ENCODE measurements at places on chromosomes 11 and 22. TPM values are rescaled to one million over a fixed set of nuclear protein-coding genes. Genes with fewer than 3 reads are reported as not detected.

OR8G1 gene
- not detected for total RNA-seq

VPREB1 gene
- total RNA-seq, result not detected

MS4A15 gene
- 0.13 TPM for total RNA-seq

NFAM1 gene
- 0.27 TPM for total RNA-seq

MAPK8IP1 gene
- 12.7 TPM for total RNA-seq

ARHGAP42 gene
- total RNA-seq, result 19.4 TPM

HEPN1 gene
- total RNA-seq, result not detected

HMGXB4 gene
- 38.2 TPM for total RNA-seq

DCDC1 gene
- total RNA-seq, result 1.2 TPM

TNNT3 gene
- total RNA-seq, result 19.0 TPM

- H3K27ac ChIP-seq, result no peak overlapping the region
- H3K4me1 ChIP-seq, result no peaks in the 10 kb centered on the region
Measured at GRCh38 chr11:14107050-14107430, 144.5 kb downstream of the SPON1 start.

GRCh38 chr11:12999597-12999996, 9.5 kb upstream of the RASSF10 start:
- no peak for DNase-seq
- no peaks in the 10 kb centered on the region for H3K36me3 ChIP-seq
- no peak overlapping the region for H3K27ac ChIP-seq
- H3K4me3 ChIP-seq, result no peak overlapping the region
- H3K4me1 ChIP-seq, result no peaks in the 10 kb centered on the region
- peaks cover 44% of the 10 kb centered on the region for H3K27me3 ChIP-seq

DNA sequence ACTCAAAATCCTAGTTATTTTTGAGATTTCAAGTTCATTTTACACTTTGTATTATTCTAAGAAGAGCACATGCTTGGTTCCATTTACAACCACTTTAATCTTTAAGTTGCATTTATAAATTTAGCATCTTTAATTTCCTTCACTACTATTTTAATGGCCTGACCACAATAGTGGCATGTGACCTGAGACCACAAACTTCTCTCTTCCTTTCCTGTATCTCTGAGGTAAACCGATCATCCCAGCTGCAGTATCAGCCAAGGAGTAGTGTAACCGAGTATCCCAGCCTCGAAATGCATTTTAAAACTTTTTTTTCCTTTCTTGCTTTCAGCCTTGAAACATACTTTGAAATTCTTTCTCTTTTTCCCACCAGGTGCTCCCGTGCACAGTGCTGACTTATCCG, 28.7 kb upstream of the CBX6 start:
- H3K4me3 ChIP-seq, result no peak overlapping the region
- peaks cover 7% of the 10 kb centered on the region for H3K4me1 ChIP-seq
- DNase-seq, result no peak
- H3K27me3 ChIP-seq, result peaks cover under 1% of the 10 kb centered on the region
- peak overlapping the region; percentile 65 for H3K27ac ChIP-seq

DNA sequence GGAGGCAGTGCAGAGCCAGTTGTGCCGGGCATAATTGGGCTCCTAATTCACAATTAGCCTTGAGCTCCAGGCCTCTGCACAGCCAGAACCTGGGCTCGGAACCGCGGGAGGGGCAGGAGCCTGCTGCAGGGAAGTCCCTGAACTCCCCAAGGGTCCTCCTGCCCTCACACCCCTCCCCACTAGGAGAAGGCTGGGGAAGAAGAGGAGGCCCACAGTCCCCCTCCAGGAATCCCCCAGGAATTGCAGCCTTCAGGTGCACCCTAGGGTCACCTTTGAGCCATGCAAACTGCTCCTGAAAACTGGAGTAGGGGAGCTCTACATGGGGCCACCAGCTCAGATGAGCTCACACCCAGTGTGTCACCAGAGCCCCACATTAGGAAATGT, 93.8 kb upstream of the LMO1 start:
- no peaks in the 10 kb centered on the region for H3K36me3 ChIP-seq
- H3K4me3 ChIP-seq, result no peak overlapping the region
- H3K4me1 ChIP-seq, result peaks cover 28% of the 10 kb centered on the region

DNA sequence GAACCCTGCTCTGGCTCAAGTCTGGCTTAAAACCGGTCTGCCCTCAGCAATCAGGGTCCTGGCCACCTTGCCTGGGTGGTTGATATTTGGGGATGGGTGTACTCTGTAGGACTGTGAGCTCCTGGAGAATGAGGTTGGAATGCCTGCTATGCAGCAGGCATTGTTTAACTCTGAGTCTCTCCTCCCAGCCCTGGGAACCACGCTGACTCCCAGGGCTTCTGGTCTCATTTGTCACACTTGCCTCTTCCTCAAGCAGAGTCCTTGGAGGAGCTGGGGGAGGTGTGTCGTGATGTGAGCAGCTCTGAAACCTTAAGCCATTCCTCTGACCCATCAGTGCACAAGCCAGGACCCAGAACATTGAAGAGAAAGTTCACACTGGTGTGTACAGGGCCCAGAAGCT, 340.1 kb downstream of the MN1 start:
- H3K36me3 ChIP-seq, result no peaks in the 10 kb centered on the region
- peaks cover 4% of the 10 kb centered on the region for H3K27me3 ChIP-seq
- peaks cover 29% of the 10 kb centered on the region for H3K4me1 ChIP-seq
- peak overlapping the region; percentile 88 for H3K27ac ChIP-seq
- H3K4me3 ChIP-seq, result no peak overlapping the region
- DNase-seq, result peak; percentile 52

DNA sequence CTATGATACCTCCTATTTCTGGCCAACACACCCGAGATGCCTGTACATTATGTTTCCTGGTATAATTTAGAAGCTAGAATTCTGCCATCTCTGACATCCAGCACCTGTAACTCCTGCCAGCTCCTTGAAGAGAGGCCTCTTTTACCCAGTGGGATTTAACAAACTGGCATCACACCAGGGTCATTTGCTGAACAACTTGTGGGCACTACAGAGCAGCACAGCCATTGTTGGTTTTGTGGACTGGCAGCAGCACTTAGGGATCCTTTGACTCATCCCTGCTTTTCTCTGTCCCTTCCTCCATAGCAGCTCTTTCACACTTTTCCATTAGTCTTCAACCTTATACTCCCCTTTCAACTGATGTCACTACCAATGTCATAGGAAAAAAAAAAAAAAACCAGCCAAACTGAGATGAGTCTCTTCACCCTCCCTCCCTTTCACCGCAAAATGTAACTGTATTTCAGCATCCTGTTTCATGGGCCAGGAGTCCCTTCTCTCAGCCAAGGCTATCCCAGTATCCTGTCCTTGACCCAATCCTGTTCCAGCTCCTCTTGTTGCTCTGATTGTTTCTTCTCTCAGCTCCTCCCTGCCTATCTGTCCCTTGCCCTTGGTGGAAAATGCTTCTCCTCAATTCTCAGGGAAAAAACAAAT, 68.7 kb downstream of the PPFIBP2 start:
- peaks cover 44% of the 10 kb centered on the region for H3K4me1 ChIP-seq
- peaks cover 2% of the 10 kb centered on the region for H3K36me3 ChIP-seq
- DNase-seq, result no peak
- no peaks in the 10 kb centered on the region for H3K27me3 ChIP-seq

GRCh38 chr22:40597526-40598430, 38.7 kb downstream of the MRTFA start:
- H3K27me3 ChIP-seq, result no peaks in the 10 kb centered on the region
- DNase-seq, result no peak
- peak overlapping the region; percentile 98 for H3K27ac ChIP-seq
- H3K4me3 ChIP-seq, result peak overlapping the region; percentile 16

- peak overlapping the region; percentile 42 for H3K4me3 ChIP-seq
- H3K27me3 ChIP-seq, result peaks cover 79% of the 10 kb centered on the region
- H3K27ac ChIP-seq, result no peak overlapping the region
- H3K4me1 ChIP-seq, result peaks cover 17% of the 10 kb centered on the region
- no peak for DNase-seq
Measured at GRCh38 chr11:11622772-11623171, 967 bp upstream of the GALNT18 start.

DNA sequence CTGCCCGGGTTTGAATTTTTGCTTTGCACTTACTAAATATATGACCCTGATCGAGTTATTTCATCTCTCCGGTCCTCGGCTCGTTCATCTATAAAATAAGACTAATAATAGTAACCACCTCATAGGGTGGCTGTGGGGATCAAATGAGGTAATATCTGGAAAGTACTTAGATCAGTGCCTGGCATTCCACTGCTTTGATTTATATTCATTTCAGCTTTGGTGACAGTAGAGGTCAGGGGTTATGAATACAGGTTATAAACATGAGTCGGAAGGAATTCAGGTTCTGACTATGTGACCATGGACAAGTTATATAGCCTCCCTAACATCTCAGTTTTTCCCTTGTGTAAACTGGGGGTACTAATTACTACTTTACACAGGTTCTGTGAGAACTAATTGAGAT, 2.9 kb upstream of the TEAD1 start:
- no peak overlapping the region for H3K4me3 ChIP-seq
- peaks cover 14% of the 10 kb centered on the region for H3K4me1 ChIP-seq
- H3K36me3 ChIP-seq, result peaks cover 2% of the 10 kb centered on the region
- no peak overlapping the region for H3K27ac ChIP-seq
- no peak for DNase-seq

DNA sequence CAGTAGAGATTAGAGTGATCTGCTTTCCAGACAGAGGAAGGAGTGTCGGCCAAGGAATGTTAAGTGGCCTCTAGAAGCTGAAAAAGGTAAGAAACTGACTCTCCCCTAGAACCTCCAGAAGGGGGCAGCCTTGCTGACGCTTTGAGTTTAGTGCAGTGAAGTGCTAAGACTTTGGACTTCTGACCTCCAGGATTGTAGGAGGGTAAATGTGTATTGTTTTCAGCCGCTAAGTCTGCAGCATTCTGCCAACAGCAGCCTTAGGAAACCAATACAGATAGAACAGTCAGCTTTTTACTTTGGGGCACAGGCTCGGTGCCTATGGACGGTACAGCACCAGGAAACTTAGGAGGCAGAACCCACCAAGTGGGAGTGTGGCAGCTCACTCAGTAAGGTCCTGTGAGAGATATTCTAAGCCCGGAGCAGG, 3.6 kb upstream of the TBC1D22A start:
- DNase-seq, result no peak
- H3K27ac ChIP-seq, result peak overlapping the region; percentile 59
- H3K36me3 ChIP-seq, result peaks cover 6% of the 10 kb centered on the region
- H3K4me3 ChIP-seq, result no peak overlapping the region
- no peaks in the 10 kb centered on the region for H3K27me3 ChIP-seq
- H3K4me1 ChIP-seq, result peaks cover 29% of the 10 kb centered on the region

- peaks cover 10% of the 10 kb centered on the region for H3K27me3 ChIP-seq
- peaks cover 13% of the 10 kb centered on the region for H3K4me1 ChIP-seq
- DNase-seq, result no peak
Measured at GRCh38 chr11:134119094-134119493, 50.2 kb downstream of the JAM3 start.

GRCh38 chr22:42596863-42597530, 17.7 kb downstream of the POLDIP3 start:
- no peaks in the 10 kb centered on the region for H3K4me1 ChIP-seq
- peak overlapping the region; percentile 74 for H3K27ac ChIP-seq
- peaks cover 50% of the 10 kb centered on the region for H3K36me3 ChIP-seq
- DNase-seq, result no peak
- no peak overlapping the region for H3K4me3 ChIP-seq
- H3K27me3 ChIP-seq, result no peaks in the 10 kb centered on the region

DNA sequence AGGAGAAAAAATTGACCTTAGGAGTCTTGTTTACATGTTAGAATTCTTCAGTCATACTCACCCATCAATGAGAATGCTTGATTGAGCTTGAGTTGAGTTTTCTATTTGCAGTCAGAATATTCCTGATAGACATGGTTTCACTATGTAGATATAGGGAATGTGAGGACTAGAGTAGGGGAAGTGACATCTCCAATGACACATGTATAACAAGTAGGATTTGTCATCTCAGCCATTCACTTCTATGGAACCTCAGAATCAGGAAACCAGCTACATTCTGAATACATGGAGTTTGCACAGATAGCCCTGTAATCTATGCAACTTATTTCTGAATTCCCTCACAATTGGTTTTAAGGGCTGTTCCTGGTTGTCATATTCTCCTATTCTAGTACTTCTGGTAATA, 20.1 kb upstream of the OR9Q1 start:
- no peak for DNase-seq
- H3K27ac ChIP-seq, result no peak overlapping the region
- no peak overlapping the region for H3K4me3 ChIP-seq

- peak; percentile 42 for DNase-seq
- H3K27ac ChIP-seq, result no peak overlapping the region
- peaks cover 100% of the 10 kb centered on the region for H3K27me3 ChIP-seq
- peaks cover 13% of the 10 kb centered on the region for H3K4me1 ChIP-seq
- no peaks in the 10 kb centered on the region for H3K36me3 ChIP-seq
- peak overlapping the region; percentile 56 for H3K4me3 ChIP-seq
Measured at GRCh38 chr11:19345519-19345847, 104.7 kb upstream of the E2F8 start.

GRCh38 chr11:96315476-96315875, 27.5 kb downstream of the MAML2 start:
- no peak overlapping the region for H3K4me3 ChIP-seq
- H3K27ac ChIP-seq, result peak overlapping the region; percentile 87
- DNase-seq, result no peak
- H3K4me1 ChIP-seq, result peaks cover 90% of the 10 kb centered on the region
- no peaks in the 10 kb centered on the region for H3K27me3 ChIP-seq

- H3K4me1 ChIP-seq, result no peaks in the 10 kb centered on the region
- H3K27me3 ChIP-seq, result peaks cover 15% of the 10 kb centered on the region
- no peak overlapping the region for H3K27ac ChIP-seq
- H3K4me3 ChIP-seq, result no peak overlapping the region
- no peaks in the 10 kb centered on the region for H3K36me3 ChIP-seq
Measured at GRCh38 chr22:50035131-50035881, 22.7 kb upstream of the IL17REL start.

DNA sequence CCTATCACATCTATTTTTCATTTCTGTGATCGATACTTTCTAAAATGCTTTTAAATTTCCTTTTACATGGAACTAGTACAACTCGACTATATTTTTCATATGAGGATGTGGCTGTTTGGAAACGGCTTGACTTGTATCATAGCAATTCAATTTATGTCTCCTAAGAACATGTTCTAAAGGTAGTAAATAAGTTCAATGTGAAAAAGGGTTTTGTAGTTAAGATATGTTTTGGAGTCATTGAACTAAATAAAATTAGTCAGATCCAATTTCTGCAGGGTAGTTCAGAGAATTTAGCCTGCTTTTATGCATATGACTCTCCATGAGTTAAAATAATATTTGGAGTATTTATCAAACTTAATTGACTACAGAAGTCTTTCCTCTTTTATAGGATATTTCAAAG, 1121.4 kb downstream of the LRRC4C start:
- no peaks in the 10 kb centered on the region for H3K36me3 ChIP-seq
- H3K27me3 ChIP-seq, result no peaks in the 10 kb centered on the region
- no peak overlapping the region for H3K27ac ChIP-seq
- no peak for DNase-seq
- H3K4me1 ChIP-seq, result no peaks in the 10 kb centered on the region

GRCh38 chr11:91981995-91982394, 242.6 kb upstream of the FAT3 start:
- H3K27ac ChIP-seq, result no peak overlapping the region
- DNase-seq, result no peak
- H3K36me3 ChIP-seq, result no peaks in the 10 kb centered on the region

GRCh38 chr11:64263947-64264317, 12.6 kb downstream of the PLCB3 start:
- H3K27ac ChIP-seq, result no peak overlapping the region
- peaks cover 26% of the 10 kb centered on the region for H3K36me3 ChIP-seq
- no peak overlapping the region for H3K4me3 ChIP-seq
- peaks cover 19% of the 10 kb centered on the region for H3K4me1 ChIP-seq

Measured in mesothelial cell of epicardium (in vitro differentiated cells).